ENCODE measurements at places on chromosomes 7 and 10.
A peak's percentile ranks its signal among the peaks of the same experiment; 100 is the strongest.

- DNase-seq: no peak
Measured at GRCh38 chr10:3605882-3606281, 179.1 kb downstream of the KLF6 start.

DNA sequence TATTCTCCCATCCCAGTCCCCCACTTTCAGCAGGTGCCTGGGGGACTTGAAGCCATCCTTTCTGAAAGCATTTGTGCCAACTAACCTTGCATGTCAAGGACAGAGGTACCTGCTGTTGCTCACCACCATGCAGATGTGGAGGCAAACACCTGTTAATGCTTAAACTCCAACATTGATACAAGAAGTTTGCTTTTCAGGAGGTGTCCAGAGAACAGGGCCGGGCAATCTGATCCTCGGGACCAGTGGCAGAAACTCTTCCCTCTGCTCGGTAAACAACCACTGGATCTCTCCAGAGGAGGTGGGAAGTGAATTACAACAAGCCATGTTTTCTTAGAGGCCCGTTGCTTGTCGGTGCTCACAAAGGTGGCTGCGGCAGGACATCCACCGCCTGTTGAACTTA, 54.7 kb downstream of the FGFR2 start:
- DNase-seq: no peak

- DNase-seq: peak; percentile 94
Measured at GRCh38 chr10:124152139-124153022, 59.0 kb upstream of the CHST15 start.

- DNase-seq: no peak
Measured at GRCh38 chr7:83629117-83629880, 19.6 kb downstream of the SEMA3E start.

DNA sequence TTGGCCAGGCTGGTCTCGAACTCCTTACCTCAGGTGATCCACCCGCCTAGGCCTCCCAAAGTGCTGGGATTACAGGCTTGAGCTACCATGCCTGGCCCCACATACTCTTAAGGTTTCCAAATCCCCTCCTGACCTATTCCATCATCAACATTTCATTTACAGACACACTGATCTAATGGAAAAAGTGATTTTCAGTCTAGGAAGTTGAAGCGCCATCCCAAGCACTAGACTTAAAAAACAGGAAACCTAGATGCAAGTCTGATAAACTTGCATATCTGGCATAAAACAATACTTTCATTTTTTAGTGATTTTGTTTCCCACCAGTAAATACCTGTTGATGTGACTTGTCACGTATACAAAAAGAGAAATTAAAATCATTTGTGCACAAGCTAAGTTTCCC, 44.0 kb downstream of the DNMBP start:
- no peak for DNase-seq

DNA sequence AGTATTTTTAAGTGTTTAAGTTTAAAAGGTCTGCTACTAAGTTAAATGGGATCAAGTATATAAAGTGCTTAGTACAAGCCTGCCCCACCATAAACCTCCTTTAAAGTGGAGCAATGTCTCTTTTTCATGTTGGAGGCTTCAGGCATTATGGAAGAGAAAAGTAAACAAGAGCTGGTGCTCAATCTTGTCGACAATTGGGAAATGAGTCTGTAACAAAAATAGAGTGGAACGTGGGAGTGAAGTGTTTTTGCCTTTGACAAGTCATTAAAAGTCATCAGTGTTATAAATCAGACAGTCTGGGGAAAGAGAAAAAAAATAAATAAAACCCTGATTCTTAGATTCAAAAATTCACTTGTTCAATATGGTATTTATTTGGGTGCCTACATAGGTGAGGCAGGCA, 44.7 kb downstream of the DNAJC12 start:
- no peak for DNase-seq

GRCh38 chr10:69337296-69338132, 59.2 kb downstream of the HK1 start:
- DNase-seq: peak; percentile 52
